ENCODE measurements at places on chromosomes 16 and 17. TPM values are rescaled to one million over a fixed set of nuclear protein-coding genes. Genes with fewer than 3 reads are reported as not detected.

NPIPA7 gene
- total RNA-seq = 3.8 TPM

CCDC154 gene
- 3.0 TPM for total RNA-seq

GRCh38 chr16:49776085-49776595 is 79.8 kb downstream of the ZNF423 start:
- no peak for DNase-seq

DNA sequence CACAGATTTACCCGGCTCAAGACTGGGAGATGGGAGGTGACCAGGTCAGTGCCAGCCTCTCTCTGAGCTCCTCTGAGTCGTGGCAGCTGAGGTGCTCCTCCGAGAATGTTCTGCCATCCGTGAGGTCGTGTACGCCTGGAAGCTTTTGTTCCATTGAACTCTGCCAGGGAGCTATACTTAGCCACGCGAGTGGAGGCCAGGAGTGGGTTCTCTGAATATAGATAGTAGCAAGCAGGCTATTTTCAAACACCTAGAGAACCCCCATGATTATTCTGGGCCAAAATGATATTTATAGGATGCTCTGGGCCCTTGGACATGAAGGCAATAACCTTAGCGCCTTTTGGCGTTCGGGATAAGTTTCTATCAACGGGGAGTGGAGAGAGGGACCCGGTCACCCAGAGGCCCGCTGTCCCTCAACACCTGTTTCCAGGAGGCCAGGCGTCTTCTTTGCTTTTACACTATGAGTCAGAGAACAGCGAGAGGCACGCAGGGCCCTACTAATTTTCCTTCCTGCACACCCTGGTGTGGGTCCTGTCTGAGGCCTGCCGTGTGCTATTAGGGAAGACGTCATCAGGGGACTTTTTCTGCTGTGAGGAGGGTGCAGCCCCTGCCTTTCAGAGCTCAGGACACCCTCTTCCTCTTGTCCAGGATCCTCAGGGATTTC is 11.0 kb upstream of the MVD start:
- no peak for DNase-seq

- no peak for DNase-seq
Observed at GRCh38 chr17:73971127-73971526, 232.4 kb upstream of the RPL38 start.

DNA sequence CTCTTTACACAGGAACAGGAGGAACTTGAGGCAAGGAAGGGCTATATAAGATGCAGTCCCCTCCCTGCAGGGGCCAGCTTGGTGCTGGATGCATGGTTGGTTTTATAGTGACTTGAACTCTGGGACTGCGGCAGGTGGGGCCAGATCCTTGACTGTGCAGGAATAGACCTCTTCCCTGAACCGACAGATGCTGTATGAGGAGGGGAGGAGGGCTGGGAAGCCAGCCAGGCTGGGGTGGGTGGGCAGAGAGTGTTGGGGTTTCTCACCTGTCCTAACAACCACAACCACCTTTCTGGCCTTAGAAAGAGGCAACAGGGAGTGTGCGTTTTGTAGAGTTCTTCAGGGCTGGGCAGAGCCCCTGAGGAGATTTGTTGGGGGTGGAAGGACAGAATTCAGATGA is 798.1 kb downstream of the KCNJ18 start:
- no peak for DNase-seq

DNA sequence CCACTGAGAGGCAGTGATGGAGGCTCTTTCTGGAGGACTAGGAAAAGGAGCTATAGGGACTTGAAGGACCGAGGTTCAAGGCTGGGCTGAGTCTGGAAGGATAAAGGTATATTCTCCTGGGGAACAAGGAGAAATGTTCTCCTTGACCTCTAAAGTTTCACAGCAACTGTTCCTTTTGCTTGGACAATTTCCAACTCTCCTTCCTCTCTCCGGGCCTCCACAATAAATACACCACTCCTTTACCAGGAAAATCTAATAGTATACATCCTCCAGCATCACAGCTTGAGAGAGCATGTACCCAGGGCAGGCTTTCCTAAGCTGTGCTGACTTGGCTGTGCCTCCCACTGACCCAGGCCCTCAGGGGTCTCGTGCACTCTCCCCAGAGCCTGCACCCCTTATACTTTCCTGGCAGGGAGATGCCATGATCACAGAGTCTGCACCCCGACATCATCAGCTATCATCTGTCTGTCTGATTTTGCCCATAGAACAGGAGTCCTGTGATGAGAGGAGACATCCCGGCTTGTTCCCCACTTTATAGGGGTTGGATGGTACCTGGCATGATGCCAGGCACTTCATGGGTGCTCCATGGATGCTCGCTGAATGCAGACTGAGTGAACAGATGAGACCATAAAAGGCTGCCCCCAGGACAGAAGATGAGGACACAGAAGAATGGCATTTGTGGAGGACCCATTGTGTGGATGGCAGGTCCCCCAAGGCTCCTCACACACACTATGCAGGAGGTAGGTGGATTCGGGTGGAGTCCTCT is 582.6 kb upstream of the CDH5 start:
- DNase-seq = no peak

DNA sequence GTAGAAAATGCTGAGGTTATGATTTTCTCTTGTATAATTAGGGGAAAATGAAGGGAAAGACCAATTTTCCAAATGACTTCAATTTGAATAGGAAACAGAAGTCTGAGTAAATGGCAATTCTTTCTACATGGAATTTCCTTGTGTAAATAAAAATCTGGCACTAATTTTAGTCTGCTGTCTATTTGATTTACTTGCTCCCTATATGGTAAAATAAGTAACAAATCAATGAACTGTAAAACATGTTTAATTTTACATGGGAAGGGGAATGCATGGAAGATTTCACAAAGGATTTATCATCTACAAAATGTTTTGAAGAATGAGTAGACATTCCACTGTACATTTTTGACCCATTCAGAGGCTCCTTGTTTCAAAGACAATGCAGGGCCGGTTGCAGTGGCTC is 811.6 kb upstream of the GOT2 start:
- DNase-seq = no peak

ICAM2 gene
- total RNA-seq = 65.0 TPM

GRCh38 chr16:55513616-55514015 is 4.7 kb downstream of the LPCAT2 start:
- no peak for DNase-seq

DNA sequence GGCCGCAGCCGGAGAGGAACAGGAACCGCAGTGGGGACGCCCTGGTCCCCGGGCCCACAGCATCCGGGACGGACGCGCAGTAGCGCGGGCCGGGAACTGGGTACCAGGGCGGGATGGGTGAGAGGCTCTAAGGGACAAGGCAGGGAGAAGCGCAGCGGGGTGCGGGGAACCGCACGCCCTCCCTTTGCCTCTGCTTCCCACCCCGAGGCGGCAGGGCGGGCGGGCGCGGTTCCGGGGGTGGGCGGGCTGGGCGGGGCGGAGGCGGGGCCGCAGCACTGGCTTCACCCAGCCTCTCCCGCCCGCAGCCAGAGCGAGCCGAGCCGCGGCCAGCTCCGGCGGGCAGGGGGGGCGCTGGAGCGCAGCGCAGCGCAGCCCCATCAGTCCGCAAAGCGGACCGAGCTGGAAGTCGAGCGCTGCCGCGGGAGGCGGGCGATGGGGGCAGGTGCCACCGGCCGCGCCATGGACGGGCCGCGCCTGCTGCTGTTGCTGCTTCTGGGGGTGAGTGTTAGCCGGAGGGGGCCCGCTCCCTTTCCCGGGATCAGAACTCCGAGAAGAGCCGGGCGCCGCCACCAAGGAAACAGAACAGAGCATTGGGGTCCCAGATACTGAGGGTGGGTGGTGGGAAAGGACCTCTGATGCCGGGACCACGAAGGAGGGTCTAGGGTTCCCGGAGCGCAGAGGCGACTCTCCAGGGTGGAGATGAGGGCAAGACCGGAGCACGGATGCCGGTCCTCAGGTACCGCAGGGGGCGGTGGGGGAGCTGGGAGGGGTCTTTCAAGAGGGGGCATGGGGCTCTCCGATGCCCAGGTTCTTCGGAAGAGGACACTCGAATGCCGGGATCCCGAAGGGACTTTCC is at the start of gene NGFR:
Gene NGFR, plus strand, starts transcription at position 308 of the 856 bp plus-strand sequence. Its CDS starts 125 bp downstream, at position 433.
- peak; percentile 55 for DNase-seq

CPPED1 gene
- total RNA-seq = 11.5 TPM

DNA sequence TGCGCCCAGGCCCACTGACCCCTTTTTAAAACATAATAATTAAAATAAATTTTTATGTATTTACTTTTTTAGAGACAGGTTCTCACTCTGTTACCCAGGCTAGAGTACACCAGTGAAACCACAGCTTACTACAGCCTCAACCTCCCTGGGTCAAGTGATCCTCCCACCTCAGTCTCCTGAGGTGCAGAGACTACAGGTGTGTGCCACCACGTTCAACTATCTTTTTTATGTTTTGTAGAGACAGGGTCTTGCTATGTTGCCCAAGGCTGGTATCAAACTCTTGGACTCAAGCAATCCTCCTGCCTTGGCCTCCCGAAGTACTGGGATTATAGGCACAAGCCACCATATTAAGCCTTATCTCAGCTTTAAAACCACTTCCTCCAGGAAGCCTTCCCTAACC is 56.1 kb upstream of the BCAR1 start:
- no peak for DNase-seq

PDE6G gene
- 1.5 TPM for total RNA-seq

GRCh38 chr17:5667871-5668270 is 83.6 kb upstream of the NLRP1 start:
- DNase-seq = no peak

DNA sequence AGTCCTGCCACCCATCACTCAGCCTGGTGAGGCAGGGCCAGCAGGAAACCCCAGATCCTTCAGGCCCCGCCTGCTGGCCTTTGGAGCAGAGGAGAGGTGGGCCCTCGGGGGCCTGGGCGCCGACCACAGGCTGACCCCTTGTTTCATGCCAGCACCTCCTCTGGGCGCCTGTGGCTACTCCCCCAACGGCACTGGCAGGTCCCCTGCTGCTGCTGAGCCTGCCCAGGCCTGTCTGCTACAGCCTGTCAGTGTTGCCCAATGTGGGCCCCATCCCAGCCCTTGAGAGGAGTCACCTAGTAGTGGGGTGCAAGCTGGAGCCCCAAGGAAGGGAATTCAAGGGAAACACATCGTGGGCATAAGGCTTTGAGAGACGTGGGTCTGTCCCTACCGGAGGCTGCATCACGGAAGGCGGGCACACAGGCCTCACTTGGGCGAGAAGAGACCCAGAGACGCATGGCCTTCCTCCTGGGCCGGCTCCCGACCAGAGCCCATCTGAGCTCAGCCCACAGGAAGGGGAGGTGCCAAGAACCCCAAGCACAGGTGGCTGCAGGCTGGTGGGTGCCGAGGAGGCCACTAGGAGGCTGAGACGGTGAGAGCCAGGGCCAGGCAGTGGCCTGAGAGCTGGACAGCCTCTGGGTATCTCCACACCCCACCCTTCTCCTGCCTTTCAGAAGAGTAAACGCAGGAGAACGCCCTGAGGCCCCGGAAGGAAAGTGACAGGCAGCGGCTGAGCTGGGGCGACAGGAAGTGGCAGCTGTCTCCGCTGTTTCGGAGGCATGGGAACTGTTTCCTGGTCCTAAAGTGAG is 8.0 kb upstream of the FASN start:
- DNase-seq = peak; percentile 78

GRCh38 chr17:56113486-56113885 is 39.8 kb upstream of the ANKFN1 start:
- no peak for DNase-seq

DNA sequence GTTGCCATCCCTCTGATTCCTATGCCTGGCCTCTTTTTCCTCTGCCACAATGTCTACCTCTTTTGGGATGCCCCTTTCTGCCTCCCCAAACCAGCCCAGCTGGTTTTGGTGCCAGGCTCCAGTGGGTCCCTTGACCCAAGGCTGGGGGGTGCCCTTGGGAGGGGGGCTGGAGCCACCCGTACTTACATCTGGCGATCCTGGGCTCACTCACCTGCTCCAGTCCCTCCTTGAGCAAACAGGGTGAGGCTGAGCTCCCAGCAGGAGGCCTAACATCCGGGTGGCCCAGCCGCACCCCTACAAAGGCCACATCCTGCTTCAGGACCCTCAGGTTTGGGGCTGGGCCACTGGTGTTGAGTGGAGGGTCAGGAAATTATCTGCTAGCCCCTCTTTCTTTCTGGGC is 1.2 kb downstream of the ERN2 start:
- no peak for DNase-seq

CACNA1H gene
- 0.26 TPM for total RNA-seq

TRAF7 gene
- 80.3 TPM for total RNA-seq

DNA sequence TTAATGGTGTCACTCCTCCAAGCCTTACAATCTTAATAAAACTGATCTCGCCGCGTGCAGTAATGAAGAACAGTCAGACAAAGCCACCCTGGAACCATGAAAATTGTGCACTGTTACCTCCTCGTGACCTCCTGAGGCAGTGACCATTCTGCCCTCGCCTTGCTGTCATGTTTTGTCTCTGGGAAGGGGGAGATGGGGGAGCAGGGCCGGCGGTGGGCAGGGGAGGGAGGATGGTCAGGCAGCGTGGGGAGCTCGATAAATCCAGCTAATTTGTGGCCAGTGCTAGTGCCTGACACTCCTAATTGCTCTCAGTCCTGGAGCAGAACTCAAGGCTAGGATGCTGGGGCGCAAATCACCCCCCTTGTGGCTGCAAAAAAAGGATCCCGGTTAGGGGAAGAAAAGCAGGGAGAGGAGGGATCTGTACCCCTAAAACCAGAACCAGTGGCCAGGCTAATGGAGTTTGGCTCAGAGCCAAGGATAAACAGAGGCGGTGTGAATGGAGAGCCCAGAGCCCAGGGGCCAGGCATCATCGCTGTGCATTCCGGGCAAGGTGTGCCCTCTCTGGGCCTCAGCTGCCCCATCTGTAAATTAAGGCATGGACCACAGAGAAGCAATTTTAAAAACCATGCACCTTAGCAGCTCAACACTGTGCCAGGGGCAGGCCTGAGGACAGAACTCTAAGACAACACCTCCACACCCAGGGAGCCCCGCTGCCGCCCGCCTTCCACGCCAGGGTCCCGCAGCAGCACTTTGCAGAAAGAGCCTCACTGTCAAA is 113.3 kb downstream of the ZNF423 start:
- DNase-seq = no peak

RAB40B gene
- total RNA-seq = 1.4 TPM

SPHK1 gene
- 11.4 TPM for total RNA-seq

BCO1 gene
- not detected for total RNA-seq

GRCh38 chr17:20896153-20896649 is 146.6 kb downstream of the USP22 start:
- peak; percentile 65 for DNase-seq

KCNJ16 gene
- not detected for total RNA-seq

DNA sequence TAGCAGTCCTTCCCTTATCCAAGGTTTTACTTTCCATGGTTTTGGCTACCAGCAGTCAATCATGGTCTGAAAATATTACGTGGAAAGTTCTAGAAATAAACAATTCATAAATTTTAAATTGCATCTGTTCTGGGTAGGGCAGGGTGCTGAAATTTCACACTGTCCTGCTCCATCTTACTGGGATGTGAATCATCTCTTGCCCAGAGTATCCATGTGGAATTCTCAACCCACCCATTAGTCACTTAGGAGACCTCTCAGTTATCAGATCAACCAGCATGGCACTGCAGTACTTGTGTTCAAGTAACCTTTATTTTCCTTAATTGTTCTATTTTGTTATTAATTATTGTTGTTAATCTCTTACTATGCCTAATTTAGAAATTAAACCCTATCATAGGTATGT is 202.8 kb upstream of the CPHXL start:
- DNase-seq = no peak

DNA sequence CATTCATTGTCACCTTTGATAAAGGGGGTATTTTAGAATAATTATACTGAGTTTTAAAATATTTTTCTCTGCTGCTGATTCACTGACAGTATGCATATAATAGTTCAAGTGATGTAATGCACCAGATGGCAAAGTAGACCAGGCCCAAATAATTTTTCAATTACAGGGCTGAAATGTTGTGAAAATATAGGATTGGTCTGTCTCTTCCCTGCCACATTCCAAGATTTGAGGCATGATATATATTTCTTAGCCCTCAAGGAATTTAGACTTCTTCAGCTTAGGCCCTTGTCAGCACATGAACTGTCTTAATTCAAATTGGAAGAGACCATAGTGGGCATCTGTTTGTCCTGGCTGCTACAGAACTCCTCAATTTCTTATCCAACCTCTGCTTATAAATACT is 39.2 kb upstream of the SLC12A3 start:
- DNase-seq = no peak

CHST4 gene
- not detected for total RNA-seq
